C1 segment of cervical spinal cord (tissue), 14 donors: ENCODE measurements at places on chromosomes 7 and 10.

DNA sequence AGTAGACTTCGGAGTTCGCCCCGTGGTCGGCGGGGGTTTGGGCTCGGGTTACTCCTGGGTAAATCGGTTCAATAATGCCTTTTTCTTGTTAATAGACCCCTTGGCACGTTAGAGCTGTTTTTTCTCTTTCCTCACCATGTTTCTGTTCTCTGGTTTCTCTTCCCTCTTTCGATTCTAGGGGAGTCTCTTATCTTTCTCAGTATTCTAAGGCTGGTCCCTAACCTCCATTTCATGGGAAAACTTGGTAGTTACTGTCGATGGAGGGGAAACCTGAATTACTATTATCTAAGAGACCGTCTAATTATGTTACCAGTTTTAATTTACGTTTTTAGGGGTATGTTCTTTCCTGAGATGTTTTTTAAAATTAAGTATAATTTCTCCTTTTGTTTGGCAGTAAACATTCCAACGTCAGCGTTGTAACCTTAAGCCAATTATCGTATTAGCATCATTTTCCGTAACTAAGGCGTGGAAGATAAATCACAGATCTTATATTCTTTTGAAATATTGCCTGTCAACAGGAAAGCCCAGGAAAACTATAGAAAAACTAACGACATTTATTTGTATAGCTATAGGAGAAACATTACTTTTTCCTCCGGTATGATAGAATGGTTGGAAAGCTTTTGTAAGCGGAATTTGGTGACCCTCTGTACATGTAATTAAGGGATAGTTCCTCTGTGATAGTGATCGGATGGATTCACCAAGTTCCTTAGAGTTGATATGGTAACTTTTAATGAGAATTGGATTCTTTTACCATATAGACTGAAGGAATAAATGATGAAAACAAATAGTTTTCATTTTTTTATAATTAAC, 847 bp downstream of the BTAF1 start:
- DNase-seq, result no peak

- DNase-seq, result no peak
Measured at GRCh38 chr10:11678074-11678793, 63.9 kb upstream of the ECHDC3 start.

DNA sequence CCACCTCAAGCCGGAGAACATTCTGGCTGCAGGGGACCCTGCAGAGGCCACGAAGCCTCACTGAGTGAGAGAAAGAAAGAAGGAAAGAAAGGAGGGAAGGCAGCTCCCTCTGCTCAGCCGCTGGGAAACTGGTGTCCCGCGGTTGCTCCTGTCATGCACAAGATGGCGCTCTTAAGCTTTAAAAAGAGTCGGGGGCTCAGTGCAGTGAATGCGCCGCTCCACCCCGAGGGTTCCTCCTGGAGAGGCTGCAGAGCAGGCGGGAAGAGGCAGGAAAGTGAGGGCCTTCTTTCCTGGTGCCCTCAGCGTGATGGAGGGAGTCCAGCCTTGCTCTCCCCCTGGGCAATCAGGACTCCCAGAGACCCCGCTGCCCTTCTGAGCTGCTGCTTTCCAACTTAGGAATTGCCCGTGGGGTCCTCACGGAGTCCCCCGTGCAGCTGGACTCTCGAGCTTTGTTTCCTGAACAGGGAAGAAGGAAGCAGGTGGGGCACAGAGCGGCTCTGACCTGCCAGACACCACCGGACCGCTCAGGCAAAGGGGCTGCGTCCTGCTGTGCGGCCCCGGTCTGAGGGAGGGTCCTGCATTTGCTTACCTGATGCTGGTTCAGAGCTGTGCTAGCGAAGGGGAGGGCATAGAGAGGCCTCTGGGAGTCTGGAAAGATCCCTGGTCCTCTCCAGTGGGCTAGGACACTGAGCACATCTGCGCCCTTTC, 141.9 kb upstream of the MKI67 start:
- DNase-seq, result no peak

GRCh38 chr7:24899905-24900304, 80.1 kb downstream of the OSBPL3 start:
- no peak for DNase-seq

GRCh38 chr10:89304026-89304425, 2.2 kb downstream of the IFIT2 start:
- DNase-seq, result no peak

- no peak for DNase-seq
Measured at GRCh38 chr10:5551531-5552375, 27.0 kb downstream of the CALML3 start.

GRCh38 chr7:13262929-13263530, 575.6 kb downstream of the ARL4A start:
- no peak for DNase-seq

GRCh38 chr10:103493916-103494877, 692 bp downstream of the NEURL1 start:
- DNase-seq, result no peak

DNA sequence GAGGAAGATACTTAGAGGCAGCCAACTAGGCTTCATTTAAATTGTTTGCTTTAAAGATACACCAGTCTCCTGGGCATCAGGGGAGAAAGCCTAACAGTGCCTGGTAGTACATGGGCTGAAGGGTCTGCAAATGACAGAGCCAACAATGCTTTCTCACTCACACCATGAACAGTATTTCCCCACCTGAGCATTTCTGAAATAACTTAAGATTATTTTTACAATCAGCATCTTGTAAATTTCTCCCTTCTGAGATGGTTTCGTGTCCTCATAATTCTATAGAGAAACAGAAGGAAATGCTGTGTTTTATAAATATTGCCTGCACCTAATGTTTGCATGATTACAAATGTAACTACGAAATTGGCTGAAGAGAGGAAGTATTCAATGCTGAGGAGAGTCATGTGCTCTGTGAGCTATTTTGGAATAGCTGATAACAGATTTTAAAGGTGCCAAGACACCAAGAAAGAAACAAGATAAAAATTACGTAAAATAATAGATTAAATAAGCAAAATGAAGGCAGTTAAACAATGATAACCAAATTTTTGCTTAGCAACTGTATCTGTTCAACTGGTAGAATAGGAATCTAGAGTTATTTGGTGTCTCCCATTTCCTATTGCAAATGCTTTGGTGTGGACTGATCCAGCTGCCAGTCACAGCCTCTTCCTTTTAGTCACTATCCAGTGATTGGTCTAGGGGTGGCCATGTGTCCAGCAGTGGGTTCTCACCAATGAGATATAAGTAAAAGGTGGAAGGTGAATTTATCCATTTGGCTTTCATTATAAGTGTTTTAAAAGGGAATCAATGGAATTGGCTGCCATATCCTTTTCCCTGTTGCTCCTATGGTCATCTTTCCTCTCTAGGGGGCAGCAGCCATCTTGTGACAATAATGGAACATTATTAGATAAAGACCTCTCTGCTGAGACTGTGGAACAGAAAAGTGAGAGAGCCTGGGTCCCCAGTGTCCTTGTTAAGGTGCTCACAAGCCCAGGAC, 167.9 kb upstream of the SLC26A5 start:
- DNase-seq, result no peak

DNA sequence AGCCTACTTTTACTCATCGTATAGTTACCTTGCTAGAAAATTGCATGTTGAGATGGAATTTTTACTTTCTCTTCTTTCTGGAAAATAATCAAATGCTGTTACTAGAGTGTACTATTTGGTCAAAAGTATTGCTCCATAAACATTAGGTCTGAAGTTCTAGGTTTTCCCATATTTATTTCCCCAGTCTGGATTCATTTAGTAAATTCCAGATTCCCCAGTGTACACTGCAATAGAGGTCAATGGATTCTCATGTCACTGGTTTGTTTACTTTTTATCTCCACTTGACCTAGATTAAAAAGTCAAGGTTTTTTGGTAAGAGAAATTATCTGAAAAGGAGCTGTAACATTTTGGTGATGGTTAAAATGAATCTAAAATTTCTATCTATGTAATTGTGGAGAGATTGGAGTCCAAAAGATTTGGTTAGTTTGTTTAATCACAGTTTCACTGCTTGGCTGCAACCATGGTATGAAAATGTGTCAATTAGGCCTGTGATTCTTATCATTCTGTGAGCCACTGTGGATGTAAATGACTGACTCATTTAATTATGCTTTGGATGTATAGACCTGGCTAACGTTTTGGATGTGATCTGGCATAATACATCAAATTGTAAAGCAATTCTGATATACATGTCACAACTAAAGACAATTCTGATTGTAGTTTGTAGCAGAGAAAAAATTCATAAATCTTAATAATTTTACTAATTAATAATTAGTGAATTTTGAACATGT, 32.7 kb upstream of the STEAP4 start:
- DNase-seq, result no peak

- DNase-seq, result no peak
Measured at GRCh38 chr10:68222391-68222790, 9.5 kb downstream of the ATOH7 start.

- DNase-seq, result no peak
Measured at GRCh38 chr7:157391036-157391710, 54.4 kb downstream of the DNAJB6 start.

DNA sequence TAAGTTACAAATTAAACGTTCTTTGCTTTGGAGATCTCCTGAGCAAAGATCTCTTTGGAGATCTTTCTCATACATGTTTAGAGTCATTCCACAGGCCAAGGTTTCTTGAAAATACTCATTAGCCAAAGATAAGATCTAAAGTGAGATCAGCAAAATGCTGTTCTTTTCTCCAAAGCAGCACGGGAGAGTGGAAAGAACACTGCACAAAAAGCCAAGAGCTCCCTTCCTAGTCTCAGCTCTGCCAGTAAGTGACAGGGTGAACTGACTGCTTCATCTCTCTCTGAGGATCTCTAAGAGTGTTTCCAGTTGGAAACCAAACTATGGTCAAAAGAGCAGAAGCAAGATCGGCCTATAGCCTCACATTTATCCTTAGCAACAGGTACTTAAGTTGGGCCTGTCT, 168.4 kb upstream of the ASAH2 start:
- DNase-seq, result peak; percentile 2

GRCh38 chr10:69073736-69074364, 14.1 kb upstream of the SRGN start:
- no peak for DNase-seq

GRCh38 chr7:19677180-19677579, 31.7 kb downstream of the POLR1F start:
- no peak for DNase-seq

DNA sequence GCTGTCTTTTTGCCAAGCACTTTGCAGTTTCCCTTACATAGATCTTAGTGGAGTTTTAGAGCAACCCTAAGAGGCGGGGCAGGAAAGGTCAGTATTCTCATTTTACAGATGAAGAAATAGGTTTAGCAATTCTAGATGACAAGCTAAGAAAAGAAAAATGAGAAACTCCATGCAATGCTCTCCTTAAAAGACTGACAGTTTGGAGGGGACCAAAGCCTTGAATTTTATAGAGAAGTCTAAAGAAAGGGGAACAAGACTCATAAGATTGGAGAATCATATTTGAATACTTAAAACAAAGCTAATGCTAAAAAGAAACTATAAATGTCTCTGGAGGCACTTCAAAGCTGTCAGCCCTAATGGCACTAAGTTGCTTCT, 19.6 kb downstream of the CEP55 start:
- no peak for DNase-seq

DNA sequence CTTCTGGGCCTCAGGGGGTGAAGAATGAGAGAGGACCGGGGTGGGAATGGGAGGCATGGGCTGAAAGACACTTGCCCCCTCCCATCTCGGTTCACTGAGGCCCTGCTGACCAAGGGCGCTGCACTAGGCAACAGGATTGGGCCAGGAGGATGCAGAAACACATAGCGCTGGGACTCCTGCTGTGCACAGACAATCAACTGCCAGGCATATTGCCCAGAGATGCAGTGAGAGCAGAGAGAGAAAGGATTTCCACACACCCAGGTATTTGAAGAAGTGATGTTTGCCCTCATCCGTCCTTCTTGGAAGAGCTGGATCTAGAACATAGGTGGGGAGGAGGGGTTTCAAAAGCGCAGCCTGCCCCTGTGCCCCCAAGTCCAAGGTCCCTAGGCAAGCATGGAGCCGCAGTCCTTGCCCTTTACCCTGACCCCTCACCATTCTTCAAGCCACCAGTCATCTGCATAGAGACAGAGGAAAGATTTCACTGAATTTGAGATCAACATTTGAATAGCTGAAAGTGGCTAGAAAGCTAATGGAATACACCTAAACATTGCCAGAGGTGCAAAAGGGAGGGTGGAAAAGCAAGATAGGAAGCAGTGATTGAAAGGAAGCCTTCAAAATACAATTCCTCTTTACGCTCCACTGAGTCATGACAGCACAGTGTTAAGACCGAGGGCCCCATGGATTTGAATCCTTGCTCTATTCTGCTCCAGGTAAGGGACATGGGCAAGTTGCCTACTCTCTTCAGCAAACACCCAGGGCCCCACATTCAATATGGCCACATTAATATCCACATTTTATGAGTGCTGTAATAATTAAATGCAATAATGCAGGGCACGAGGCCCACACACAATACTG, 44.2 kb upstream of the TNS3 start:
- DNase-seq, result no peak

DNA sequence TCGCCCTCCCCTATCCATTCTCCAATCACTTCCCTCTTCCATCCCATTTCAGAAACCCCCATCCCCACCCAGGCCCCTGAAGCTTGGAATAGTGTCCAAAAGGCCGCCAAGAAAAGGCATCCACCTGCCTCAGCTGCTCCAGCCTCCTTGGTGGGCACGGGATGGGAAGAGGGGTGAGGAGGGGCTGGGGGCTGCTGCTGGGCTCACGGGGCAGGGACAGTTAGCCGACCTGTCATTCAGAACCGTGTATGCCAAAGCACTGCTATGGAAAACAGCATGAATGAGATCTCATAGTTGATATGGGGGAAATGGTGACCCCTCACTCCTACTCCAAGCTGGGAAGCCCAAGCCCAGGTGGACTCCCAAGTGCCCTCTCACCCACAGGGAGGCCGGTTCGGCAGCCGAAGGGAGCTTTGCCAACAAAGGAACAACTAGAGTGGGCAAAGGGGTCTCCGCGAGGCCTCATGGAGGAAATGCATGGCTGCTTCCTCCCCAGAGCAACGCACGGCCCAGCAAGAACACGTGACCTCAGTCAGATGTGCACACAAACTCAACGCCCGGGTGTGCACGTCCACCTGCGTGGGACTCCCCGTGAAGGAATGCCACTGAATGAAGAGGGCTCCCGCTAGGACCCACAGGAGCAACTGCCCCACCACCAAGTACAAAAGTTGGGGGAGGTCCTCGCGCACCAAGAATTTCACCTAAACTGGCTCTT, 52.5 kb downstream of the EBF3 start:
- no peak for DNase-seq

- no peak for DNase-seq
Measured at GRCh38 chr10:116141855-116142254, 131.2 kb downstream of the GFRA1 start.

GRCh38 chr7:15937571-15937970, 251.1 kb upstream of the MEOX2 start:
- DNase-seq, result no peak

- no peak for DNase-seq
Measured at GRCh38 chr10:6177880-6178281, 24.9 kb upstream of the PFKFB3 start.

GRCh38 chr10:112803961-112804401, 146.1 kb upstream of the TCF7L2 start:
- DNase-seq, result no peak

- no peak for DNase-seq
Measured at GRCh38 chr7:133315332-133316040, 62.6 kb downstream of the EXOC4 start.
